ENCODE measurements at places on chromosomes 1 and 21.
A peak's percentile ranks its signal among the peaks of the same experiment; 100 is the strongest.

DNA sequence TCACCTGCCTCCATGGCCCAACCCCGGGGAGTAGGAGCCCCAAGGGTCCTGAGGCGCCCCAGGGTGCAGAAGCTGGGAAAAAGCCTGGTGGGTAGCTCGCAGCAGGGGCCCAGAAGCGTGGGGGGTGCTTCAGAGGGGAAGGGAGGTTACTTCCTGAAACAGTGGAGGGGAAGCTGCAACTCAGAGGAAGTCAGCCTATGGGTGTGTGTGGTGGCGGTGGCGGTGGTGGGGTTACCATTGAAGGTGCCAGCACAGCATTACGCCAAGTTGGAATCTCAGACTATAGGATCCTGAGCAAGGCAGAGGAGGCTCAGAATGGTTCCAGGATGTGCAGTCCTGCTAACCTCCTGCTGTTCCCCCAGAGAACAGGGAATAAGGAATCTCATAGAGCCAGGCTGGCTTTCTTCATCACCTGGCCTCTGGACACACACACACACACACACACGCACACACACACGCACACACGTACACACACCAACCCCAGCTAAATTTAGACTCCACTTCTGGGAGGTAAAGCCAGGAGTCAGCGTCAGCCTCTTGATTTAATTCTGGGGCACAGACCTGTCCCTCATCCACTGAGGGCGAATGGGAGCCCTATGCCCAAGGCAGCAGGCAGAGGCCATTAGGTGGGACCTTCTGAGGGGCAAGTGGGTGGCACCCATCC lies 1.3 kb downstream of the DENND4B start:
- DNase-seq = peak; percentile 54

- DNase-seq = no peak
Measured at GRCh38 chr1:245361065-245361464, 206.3 kb downstream of the KIF26B start.

GRCh38 chr1:89951766-89952604 lies 42.9 kb upstream of the ZNF326 start:
- no peak for DNase-seq

DNA sequence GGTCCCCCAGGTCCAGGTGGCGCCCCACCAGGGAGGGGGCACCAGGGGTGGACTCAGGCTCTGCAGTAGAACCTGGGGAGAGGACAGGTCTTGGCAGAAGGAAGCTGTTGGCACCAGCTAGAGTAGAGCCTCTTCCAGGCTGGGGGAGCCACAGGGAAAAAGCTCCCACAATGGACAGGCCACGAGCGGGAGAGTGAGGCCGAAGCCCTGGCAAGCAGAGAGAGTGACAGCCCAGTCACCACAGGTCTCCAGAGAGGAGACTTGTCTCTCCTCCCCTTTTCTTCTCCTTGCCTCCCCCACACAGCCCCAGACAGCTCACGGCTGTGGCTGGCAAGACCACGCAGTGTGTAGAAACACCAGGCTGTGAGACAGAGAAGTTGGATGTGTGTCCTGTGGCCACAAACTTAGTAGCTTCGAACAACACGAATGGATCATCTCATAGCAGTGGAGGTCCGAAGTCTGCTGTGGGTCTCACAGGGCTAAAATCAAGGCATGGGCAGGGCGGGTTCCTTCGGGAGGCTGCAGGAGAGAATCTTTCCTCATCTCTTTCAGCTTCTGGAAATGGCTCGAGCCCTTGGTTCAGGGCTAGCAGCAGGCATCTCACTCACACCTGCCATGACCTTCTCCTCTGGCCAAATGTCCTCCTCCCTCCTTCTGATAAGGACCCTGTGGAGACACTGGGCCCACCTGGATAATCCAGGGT lies 3.3 kb downstream of the KRTAP12-4 start:
- DNase-seq = no peak

- no peak for DNase-seq
Measured at GRCh38 chr1:205521686-205522085, 17.2 kb downstream of the CDK18 start.

DNA sequence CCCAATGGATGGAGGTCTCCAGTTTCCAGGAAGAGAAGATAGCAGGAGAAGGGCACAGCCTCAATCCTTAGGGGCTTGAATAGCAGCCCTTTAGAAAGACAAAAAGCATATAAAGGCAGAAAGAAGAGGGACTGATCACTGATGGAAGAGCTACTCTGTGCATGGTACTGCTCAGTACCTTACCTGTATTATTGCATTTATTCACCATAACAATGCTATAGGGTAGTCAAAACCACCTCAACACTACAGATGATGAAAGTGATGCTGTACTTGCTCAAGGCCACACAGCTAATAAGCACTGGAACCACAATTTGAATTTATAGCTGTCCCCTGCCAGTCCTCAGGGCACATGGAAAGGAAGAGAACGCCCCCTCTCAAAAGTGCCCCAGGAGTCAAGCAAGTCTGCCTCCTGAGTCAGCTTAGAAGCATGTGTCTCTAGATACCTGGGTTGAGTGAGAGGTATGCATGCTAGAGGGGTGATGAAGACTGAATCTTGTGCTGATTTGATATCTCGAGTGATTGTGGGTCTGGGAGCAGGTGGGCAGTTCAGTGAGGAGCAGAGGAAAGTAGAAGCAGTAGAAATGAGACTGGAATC lies 13.6 kb downstream of the DDAH1 start:
- DNase-seq = no peak

DNA sequence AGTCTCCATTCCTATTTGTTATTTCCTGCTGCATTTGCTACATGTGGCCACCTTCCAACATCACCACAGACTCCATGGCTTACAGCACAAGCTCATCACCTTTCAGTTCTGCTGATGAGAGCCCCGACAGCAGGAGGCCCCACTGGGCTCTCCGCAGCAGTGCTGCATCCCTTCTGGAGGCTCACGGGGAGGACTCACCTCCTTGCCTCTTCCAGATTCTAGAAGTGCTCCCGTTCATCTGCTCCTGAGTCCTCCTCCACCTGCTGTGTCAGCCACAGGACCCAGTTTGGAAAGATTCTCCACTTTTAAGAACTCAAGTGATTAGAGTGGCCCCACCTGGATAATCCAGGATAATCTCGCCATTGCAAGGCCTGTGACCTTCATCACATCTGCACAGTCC lies 167.6 kb downstream of the PCBP3 start:
- DNase-seq = no peak

DNA sequence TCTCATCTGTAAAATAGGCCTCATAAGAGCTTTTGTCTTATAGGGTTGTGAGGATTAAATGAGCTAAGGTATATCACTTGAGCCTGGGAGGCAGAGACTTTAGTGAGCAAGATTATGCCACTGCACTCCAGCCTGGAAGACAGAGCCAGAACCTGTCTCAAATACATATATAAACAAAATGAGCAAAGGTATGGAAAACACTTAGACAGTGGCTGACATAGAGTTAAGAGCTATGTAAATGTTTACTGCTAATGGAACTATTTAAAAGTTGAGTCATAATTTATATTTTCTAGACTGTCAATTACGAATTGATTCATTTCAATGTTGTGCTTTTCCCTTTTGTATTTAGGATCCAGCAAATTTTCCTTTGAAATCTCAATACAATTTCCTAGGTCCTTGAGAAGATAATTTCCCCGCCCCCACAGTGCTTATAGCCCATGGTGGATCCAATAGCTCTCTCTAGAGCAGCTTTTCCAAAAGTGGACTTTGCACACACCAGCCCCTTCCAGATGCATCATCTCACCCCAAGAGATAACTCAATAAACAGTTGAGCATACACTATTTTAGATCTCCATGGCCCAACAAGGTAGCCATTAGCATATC lies 21.8 kb upstream of the RUNX3 start:
- DNase-seq = no peak

DNA sequence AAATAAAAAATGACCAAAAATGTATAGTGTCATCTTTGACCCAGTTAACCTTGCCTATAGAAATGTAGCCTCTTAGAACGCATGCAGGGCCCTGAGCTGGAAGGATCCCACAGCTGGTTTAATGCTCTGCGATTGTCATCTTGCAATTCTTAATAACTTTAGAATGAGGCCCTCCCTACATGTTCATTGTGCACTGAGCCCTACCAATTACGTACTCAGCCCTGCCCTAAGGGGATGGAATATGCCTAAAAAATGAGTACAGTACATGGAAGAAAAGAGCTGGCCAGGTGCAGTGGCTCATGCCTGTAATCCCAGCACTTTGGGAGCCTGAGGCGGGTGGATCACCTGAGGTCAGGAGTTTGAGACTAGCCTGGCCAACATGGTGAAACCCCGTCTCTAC lies 57.8 kb upstream of the BCAR3 start:
- DNase-seq = no peak

DNA sequence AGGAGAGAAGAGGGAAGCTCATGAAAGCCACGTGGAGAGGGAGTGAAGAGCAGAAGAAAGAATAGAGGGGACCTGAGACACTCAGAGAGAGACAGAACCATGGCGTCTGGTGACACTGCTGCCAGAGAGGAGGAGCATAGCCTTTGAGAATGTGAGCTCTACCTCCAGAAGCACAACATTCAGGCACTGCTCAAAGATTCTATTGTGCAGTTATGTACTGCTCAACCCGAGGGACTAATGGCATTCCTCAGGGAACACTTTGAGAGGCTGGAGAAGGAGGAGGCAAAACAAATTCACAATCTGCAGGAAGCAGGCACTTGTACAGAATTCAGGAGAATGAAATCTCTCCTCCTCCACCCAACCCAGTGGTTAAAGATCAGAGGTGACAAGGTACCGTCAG lies 45.1 kb downstream of the BTBD8 start:
- DNase-seq = no peak

DNA sequence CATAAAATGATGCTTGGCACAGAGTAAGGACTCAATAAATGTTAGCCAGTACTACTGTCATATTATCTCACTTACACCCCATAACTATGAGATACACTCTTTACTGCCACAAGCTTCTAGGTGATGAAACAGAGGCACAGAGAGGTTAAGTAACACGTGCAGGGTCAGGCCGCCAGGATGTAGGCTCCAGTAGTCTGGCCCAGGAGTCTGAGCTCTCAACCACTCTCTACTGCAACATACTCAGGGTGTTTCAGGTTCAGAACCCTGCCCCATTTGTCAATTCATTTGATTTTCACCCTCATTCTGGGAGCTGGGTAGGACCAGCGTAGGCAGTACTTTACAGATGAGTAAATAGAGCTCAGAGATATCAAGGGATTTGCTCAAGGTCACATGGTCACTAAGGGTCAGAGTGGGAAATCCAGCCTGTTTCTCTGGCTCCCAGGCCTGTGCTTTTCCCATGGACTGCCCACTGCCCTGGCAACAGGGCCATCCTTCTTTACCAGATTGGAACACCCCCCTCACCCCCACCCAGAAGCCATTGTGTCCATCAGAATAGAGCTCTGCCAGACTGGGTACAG lies 21.2 kb downstream of the IQGAP3 start:
- DNase-seq = no peak

DNA sequence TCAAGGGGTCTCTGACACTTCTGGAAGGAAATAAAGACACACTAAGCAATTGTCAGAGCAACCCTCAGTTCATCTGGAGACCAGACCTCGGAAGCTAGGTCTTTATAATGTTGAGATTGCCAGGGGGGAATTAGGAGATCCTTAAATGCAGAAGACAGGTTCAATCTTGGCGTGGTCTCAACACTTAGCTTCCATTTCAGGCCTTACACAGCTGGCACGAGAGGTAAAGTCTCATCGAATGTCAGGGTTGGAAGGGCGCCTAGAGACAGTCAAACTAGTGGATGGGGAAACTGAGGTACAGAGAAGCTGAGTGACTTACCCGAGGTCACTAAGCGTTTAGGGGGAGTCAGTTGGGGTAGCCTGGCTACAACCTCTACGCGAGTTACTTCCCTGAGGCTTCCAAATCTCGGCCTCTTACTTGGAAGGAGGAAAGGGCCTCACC lies 562 bp upstream of the EPB41 start:
- DNase-seq = no peak

GRCh38 chr1:28070725-28071593 lies 17.5 kb downstream of the EYA3 start:
- DNase-seq = no peak

DNA sequence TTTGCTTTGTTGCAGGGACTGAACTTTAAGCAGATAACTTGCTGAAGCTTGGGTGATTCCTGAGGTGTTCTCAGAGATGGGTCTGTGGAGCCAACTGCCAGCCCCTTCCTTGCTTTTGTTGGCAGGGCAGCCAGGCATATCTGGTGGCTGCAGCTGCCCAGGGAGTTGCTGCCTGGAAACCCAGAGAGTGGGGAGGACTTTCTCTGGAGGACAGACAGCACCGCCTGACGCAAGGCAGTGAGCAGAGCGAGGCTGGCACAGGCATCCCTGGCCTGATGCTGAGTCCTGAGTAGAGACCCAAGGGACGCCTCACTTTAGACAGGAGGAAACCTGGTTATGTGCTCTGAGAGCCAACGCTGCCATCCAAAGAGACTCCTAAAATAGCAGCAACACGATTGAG lies 9.8 kb upstream of the OLFML2B start:
- DNase-seq = no peak

DNA sequence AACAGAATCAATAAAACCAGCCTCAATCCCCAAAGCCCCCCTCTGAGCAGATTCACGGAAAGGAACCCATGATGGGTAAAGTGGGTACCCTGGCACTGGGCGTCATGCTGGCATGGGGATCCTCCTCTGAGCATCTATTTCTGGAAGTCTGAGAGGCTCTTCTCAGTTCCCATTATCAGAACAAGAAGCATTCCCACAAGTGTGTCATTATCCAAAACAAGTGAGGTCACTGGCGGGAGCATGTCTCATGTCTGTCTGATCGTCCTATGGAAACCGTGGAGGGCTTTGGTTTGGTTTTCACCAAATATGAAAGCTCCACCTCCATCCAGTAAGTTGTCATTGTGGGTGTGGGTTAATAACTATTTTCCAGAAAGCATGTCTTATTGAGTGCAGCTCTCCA lies 70.7 kb downstream of the PGM1 start:
- DNase-seq = no peak

DNA sequence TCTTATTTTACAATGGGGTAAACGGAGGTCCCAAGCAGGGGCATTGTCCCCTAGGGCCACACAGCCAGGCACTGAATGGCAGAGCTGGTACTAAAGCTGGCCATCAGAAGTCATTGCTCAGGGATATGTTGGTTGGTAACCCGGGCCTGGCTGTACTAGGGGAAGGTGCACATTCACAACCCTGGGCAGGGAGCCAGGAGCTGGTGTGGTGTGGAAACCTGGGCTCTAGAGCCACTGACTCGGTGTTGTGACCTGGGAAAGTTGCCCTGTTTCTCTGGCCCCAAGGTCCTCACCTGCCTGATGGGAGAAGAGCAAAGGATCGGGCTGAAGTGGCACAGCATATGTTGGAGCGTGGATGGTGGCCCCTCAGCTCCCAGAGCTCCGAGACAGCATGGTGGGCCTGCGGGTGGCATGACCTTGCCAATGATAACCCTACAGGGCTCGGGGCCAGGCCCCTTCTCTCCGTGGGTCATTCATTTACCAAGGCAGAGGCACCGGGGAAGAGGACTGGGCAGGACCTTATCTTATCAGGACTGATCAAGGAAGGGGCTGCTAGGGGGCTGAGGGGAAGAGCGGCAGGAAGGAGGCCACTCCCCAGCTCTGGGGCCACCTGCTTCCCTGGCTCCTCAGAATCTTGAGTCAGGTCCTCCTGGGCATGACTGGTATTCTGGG lies 274.1 kb downstream of the TRABD2B start:
- no peak for DNase-seq

- DNase-seq = no peak
Measured at GRCh38 chr1:244102468-244102867, 51.4 kb downstream of the ZBTB18 start.

GRCh38 chr1:241627453-241628259 lies 12.5 kb downstream of the CHML start:
- peak; percentile 53 for DNase-seq

All from mucosa of gallbladder (tissue), 1 donor.